ENCODE measurements at places on chromosomes 7 and 10.

GRCh38 chr7:116532102-116532688 lies 7.4 kb downstream of the CAV1 start:
- no peak for DNase-seq

DNA sequence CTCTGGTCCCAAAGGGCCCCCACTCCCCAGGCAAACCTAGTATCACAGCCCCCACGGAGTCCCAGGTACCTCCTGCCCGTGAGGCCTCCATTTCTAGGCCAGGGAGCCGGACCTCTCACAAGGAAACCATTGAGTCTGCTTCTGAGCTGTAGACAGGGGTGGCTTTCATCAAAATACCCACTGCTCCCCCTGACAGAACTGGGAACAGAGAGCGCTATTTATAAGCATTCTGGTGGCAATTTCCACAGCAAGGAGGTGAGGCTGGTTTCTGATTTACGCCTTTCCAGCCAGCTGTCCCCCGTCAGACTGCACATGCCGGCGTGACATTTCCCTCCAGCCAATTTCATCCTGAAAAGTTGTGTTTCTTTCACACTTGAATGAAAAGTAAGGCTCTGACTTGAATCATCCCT lies 407.5 kb upstream of the PRKCQ start:
- no peak for DNase-seq

GRCh38 chr10:86371116-86371515 lies 4.5 kb upstream of the GRID1 start:
- DNase-seq, result no peak

GRCh38 chr10:130017631-130018022 lies 53.6 kb upstream of the EBF3 start:
- no peak for DNase-seq

DNA sequence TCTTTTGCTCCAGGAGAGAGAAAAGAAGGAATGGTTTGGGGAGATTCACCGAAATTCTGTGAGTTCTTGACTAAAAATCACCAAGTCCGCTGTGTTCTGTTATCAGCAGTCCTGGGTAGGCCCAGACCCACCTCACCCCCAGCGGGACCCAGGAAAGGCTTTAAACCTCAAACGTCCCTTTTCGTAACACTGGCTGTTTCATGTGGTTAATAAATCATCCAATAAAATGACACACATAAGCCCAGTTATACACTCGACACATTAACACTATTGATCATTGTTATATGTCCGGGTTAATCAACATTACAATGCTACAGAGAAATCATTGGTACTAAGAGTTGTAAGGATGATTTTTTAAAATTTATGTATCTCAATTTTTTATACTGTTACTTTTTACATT lies 25.2 kb downstream of the DIP2C start:
- DNase-seq, result no peak

DNA sequence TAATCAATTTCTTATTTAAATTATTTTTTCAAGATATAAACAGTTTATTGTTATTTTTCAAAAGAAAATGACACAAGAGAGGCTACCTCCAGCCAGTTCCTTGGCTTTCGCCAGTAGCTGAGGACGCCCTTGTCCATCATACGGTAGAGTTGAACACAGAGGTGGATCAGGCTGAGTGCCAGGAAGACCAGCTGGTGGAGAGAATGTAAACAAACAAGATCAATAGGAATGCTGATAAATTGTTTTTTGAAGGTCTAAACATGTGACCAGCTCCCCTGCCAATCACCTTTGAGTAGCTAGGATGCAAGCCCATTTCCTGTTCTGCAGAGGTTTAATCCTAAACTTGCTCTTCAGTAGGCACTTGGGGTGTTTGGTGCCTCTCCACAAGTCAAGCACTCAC lies 138.9 kb downstream of the PKD1L1 start:
- DNase-seq, result no peak

DNA sequence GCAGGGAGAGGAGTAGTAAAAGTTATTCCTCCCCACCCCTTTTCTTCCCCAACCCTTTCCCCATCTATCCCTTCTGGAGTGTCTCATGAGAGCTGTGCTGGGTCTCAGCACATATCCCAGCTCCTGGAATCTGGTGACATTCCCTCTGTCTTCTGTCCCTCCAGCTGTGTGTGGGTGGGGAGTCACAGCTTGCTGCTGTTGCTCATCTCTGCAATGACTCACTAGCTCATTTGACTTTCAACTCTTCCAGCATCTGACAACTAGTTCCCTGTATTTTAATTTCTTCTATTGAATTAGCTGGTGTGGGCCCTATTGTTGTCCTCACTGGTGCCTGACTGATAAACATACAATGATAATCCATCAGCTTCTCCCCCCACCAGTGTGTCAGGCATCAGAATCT lies 198.9 kb upstream of the AUTS2 start:
- DNase-seq, result peak; percentile 6

GRCh38 chr7:40234046-40234445 lies 99.2 kb downstream of the SUGCT start:
- no peak for DNase-seq

DNA sequence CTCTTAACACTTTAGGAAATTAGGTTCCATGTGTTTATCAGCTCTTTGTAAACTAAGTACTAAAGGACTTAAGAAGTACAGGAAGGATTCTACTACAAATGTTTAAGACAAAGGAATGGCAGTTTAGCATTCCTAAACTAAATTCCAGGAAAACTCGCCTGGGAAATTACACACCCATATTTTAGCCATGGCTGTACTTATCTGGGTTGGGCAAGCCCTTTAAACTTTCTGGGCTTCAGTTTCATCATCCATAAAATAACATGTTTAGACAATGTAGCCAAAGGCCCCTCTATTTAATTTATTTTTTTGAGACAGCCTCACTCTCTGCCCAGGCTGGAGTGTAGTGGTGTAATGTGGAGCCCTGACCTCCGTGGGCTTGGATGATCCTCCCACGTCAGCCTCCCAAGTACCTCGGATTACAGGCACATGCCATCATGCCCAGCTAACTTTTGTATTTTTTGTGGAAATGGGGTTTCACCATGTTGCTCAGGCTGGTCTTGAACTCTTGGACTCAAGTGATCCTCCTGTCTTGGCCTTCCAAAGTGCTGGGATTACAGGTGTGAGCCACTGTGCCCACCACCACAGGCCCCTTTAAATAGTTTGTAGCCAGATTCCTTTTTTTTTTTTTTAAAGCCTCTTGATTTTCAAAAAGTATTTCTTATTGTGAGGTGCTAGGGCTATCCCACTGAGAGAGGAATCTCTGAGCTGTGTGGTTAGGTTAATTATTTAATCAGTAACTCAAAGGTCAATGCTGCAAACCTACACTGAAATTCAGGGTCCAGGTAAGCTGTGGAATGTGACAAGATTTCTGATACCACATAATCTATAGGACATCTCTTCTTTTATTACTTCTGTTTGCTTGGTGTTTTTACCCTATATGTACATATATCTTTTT lies 32.1 kb downstream of the TMEM60 start:
- DNase-seq, result no peak

DNA sequence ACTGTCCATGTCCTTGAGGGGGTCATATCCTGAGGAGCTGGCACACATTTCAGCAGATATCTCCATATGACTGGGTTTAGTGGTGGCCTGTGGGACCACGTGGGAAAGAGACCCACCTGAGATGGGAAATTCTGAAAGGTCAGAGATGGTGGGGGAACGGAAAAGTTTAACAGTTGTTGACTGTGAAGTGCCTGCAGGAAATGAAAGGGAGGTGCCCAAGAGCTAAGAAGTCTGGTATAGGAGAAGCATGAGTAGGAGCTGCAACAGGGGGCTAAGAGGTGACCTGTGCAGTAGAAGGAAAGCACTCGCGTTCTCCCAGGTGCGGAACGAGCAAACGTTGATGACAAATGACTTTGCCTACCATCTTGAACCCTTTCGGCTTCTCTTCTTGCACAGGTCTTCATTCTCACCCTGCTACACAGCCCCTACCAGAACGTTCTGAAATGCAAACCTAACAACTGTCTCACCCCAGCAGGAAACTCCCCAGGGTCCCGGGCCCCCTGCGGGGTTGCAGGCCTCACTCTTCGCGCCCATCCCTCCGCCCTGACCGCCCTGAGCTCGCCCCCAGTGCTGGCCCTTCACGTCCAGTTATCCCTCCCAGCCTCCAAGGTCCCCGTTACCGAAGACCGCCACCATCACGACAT lies 9.8 kb upstream of the FXYD4 start:
- DNase-seq, result no peak

GRCh38 chr10:86353506-86354485 lies 12.8 kb downstream of the GRID1 start:
- no peak for DNase-seq

- DNase-seq, result no peak
These were observed 54.1 kb downstream of the CYTH3 start for GRCh38 chr7:6218329-6218728.

- no peak for DNase-seq
These were observed 55.8 kb upstream of the FGFR2 start for GRCh38 chr10:121654021-121654545.

DNA sequence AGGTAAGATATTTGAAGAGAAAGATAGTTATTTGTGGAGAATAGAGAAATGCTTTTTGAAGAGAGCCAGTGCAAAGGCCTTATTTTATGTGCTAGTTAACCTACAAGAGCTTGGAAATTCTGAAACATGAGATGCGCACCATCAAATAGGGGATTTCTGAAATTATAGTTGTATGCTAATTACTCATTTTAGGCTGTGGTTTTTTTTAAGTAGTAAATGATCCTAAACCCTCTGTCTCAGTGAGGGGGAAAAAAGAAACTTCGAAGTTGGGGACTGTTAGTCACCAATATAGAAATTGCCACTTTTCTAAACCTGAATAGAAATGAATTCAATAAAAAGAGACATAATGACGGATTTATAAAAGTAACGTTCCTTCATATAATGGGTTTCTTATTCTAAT lies 119.3 kb upstream of the MDFIC start:
- DNase-seq, result no peak

DNA sequence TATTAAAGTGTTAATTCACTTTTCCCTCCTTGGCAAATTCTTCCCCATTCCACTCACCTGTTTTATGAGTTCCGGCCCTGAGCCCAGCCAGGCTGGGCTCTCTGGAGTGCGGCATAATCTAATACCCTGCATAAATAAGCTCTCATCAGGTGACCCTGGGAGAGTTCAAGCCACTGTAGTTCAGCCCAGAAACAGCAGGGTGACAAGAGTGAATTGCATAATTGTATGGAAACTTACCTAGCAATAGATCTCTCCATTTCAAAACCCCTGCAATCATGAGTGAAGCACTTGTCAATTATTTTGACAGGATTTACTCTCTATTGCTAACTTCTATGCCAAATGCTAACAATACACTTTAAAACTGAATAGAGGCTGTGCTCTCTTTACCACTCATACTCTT lies 94.7 kb downstream of the OSBPL3 start:
- no peak for DNase-seq

DNA sequence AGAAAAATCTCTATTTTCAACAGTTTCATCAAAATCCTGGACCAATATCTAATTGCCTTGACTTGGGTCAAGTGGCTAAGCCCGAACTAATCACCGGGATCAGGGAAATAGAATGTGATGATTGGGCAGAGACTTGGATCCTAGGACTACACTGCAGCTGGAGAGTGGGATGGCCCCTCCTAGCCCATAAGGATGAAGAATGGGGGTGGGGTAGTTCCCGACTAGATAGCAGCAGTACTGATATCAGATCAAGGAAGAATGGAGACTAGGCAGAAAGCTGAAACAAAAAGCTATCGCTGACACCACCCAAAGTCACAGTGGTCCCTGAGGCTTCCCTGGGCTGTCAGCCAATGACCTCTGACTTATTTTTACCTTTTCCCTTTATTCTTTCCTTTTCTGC lies 160.4 kb upstream of the PHYHIPL start:
- no peak for DNase-seq

- peak; percentile 77 for DNase-seq
These were observed 116.7 kb downstream of the VIPR2 start for GRCh38 chr7:159027789-159028507.

- DNase-seq, result no peak
These were observed 615.2 kb upstream of the FOXK1 start for GRCh38 chr7:4066626-4067475.

DNA sequence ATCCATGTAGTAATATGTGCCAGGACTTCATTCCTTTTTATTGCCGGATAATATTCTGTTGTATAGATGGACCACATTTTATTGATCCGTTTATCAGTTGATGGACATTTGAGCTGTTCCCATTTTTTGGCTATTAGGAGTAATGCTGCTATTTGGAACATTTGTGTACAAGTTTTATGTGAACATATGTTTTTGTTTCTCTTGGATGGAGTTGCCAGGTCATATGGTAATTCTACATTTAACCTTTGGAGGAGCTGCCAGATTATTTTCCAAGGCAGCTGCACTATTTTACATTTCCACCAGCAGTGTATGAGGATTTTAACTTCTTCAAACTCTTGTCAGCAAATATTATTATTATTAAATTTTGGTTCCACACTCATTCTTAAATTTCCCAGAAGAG lies 59.2 kb downstream of the C10orf90 start:
- DNase-seq, result no peak

DNA sequence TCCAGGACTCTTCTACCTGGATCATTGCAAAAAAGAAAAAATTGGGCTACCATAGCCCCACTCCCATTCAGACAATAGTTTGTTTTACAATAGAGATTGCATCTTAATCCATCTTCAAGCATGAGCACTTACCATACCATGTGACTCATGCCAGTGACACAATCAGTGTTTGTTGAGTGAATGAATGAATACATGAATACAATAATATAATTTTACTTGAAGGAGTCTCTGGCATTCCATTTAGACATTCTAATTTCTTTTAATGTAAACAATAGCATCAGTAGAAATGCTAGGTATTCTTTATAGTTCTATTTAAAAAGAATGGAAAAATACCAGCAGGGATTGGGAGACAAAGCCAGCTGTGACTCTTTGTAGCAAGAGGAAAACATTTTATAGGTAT lies 141.6 kb upstream of the AKR1E2 start:
- no peak for DNase-seq

DNA sequence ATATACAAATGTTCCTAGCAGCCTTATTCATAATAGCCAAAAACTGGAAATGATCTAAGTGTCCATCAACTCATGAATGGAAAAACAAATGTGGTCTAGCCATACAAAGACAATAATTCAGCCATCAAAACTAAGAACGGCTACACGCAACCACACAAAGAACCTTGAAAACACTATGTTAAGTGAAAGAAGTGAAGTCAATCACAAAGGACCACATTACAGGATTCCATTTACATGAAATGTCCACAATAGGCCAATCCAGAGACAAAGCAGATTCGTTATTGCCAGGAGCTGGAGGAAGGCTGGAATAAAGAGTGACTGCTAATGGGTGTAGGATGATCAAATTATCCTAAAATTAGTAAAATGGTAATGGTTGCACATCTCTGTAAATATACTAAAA lies 21.1 kb downstream of the MKRN1 start:
- DNase-seq, result no peak

- peak; percentile 9 for DNase-seq
These were observed 288.1 kb downstream of the PARD3 start for GRCh38 chr10:34526758-34527730.

- DNase-seq, result no peak
These were observed 327.3 kb downstream of the INHBA start for GRCh38 chr7:41375582-41375981.

- DNase-seq, result no peak
These were observed 35.0 kb upstream of the ATP6V0A4 start for GRCh38 chr7:138832966-138833365.

Measured in NCI-H526 (cell line).